ENCODE measurements at places on chromosomes 3 and 15.

GRCh38 chr15:79403501-79403900, 28.6 kb upstream of the MINAR1 start:
- DNase-seq: no peak

DNA sequence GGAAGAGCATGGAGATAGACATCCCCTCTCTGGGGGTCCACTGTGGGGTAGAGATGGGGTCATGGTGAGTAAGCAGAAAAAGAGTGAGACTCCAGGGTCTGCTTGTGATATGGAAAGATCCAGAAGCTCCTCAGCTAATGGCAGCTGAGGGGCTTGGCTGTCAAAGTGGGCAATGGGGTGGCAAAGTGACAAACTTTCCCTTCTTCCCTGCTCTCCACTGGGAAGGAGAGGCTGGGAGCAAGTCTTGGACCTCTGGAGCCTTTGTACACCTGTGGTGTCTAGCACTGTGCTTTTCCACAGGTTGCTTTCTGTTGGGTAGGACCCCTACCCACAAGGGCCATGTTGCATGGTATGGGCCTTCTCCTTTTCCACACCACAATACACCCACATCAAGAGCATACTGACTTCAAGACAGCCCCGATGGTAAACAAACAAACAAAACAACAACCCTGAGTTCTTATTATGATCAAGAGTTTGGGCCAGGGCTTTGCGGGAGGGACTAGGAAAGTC, 3.5 kb downstream of the ITGA11 start:
- DNase-seq: no peak

DNA sequence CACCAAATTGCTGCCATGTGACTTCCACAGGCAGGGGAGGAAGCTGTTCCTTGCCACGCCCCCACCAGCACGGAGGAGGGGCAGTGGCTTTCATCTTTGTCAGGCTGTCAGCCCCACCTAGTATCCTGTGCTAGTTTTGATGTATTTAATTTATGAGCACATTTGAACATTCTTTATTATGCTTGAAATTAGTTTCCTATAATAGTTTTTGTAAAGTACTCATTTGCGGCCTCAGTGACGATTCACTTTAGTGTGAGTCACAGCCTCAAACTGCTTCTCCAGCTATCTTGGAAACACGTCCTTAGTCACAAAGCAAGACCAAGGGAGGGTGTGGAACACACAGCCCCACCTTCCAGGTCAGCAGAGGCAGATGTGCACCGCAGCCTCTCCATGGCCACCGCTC, 239.9 kb upstream of the ATP10A start:
- DNase-seq: no peak

- DNase-seq: no peak
Measured at GRCh38 chr15:100200287-100200880, 141.4 kb downstream of the ADAMTS17 start.

DNA sequence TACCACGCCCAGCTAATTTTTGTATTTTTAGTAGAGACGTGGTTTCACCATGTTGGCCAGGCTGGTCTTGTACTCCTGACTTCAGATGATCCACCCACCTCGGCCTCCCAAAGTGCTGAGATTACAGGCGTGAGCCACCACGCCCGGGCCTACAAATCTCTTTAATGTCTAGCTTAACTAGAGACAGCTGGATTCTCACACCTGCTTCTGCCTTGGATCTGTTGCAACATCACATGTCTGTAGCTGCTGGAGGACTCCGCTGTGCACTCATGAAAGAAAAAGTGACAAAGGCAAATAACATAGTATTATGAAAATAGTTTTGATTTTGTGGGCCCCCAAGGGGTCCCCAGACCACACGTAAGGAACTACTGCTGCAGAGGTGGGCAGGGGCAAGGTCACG, 85.9 kb downstream of the NCEH1 start:
- DNase-seq: no peak

DNA sequence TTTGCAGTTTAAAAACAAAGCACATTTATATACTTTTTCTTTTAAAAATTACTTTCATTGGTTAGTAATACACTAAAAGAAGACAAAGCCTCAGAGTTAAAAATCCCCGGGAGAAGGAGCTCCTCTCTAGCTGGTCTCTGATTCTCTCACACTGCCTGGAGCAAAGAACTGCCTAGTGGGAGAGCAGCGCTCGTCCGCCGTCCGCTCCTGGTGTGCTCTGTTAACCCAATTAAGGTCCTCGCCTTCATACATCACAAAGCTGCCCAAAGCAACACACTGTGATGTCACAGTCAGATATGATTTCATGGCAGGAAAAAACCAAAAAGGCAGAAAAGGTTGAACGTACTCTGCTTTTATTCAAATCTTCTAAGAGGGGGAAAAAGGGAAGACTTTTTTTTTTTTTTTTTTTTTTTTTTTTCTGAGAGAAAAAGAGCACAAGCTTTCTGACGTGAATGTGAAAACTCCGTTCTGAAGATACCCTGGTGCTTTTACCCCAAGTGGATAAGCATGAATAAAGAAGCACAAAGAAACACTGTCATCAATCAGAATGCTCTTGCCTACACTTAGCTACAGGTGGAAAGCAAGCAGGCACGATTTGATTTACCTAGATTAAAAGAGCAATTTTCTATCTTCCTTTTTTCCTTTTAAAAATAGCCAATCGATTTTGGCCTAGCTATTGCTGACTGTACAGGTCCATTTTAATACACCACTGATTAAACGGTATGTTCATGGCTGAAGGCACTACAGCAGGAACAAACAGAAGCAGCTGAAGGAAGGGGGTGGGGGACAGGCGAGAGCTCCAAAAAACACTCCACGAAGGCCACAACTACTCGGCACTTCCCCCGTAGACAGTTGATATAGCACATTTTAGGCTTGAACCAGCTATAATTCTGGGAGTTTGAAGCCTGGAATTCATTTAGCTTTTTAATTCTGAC, 115.2 kb downstream of the TIGIT start:
- peak; percentile 27 for DNase-seq

DNA sequence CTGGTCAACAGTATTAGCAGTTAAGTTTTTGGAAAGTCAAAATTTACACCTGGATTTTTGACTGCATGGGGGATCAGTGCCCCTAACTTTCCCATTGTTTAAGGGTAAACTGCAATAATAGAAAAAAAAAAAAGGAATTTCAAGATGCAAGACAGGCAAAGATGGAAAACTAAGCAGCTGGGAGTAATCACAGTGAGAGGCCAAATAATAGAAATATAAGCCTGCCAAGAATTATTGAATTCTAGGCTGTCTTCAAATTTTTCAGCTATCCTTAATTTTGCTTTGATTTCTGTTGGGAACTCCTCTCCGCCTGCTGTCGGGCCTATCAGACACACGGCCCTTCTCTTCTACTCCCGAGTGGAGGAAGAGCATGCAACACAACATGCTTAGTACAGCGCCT, 215.5 kb upstream of the LMCD1 start:
- DNase-seq: no peak

DNA sequence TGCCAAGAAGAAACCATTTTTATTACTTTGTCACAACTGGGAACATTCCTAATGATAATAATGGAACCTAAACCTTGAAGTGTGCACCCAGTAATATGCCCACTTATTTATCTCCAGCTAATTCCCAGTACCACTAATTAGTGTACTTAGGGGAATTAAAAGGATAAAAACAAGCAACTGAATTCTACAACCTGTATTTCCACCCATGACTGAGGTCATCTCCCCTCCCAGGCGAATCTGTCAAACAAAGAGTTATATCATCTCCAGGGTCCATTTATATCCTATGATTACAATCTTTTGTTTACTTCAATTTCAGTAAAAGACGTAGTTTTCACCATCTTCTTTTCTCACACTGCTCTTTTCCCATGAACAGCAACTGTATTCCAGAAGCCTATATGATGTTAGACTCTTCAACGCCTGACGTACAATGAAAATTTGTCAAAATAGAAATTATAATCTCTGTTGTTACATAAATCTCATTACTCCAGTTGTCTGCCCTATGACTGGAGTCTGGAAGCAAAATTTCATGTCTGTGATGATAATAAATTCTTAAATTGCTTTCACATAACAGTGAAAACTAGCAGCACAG, 177.6 kb downstream of the GOLIM4 start:
- no peak for DNase-seq

- DNase-seq: no peak
Measured at GRCh38 chr15:29873947-29874411, 51.7 kb upstream of the TJP1 start.

GRCh38 chr3:55521738-55522421, 34.8 kb upstream of the WNT5A start:
- DNase-seq: no peak

GRCh38 chr3:30604558-30604957, 1.8 kb upstream of the TGFBR2 start:
- DNase-seq: no peak

DNA sequence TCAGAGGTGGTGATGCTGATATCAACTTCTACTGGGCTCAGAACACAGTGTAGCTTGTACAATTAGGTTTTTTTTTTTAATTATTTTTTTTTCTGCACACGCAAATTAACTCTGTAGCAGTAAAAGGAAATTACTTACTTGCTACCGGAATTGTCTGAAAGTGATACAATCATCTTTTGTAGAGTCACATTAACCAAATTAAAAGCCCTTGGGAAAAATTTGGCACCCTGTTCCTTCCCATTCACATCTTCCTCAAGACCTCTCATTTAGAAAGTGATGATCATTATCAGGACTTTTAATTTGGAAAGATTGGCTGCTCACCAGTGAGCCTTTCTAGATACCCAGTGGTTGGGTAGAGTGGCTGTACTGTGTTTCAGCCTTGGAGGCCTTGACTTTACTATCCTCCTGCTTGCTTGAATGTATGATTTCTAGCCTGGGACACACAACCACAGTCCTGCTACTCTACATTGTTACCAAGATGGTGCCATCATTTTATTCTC, 158.3 kb downstream of the ECT2 start:
- no peak for DNase-seq

- no peak for DNase-seq
Measured at GRCh38 chr15:94412979-94413746, 181.8 kb downstream of the MCTP2 start.

DNA sequence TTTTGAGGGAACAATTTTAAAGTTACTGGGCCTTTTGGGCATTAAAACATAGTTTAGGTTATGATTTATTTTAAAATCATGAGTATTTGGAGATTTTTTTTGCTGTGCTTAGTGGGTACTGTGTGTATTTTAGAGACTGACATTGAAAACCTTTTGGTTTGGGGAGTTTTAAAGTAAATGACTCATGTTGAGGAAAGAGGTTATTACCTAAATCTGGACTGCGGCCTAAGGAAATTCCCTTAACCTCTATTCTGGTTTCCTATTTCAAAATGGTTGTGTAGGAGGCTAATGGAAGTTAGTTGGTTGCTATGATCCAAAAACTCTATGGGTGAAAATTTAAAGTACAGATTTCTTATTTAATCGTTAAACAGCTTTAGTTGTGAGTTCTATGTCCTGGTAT, 57.3 kb upstream of the DPH6 start:
- DNase-seq: no peak

- no peak for DNase-seq
Measured at GRCh38 chr3:152731511-152731910, 103.4 kb upstream of the P2RY1 start.

DNA sequence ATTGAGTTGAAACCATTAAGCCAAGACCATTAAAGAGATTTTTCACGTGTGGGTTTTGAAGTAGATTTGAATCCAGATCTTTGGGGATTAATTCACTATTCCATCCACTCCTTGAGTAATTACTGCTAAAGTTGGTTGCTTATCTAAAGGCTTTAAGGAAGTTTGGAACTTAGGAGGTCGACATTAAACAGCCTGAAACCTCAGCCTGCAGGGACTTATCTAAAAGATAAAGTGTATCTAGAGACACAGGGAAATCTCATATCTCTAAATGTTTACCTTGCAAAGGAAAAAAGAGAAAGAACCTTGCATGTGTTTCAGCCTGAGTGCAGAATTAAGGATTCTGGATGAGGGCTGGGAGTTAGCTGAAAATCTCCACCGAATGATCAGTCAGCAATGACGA, 158.6 kb downstream of the MEIS2 start:
- DNase-seq: no peak

GRCh38 chr15:82128401-82129148, 82.8 kb upstream of the MEX3B start:
- DNase-seq: no peak

DNA sequence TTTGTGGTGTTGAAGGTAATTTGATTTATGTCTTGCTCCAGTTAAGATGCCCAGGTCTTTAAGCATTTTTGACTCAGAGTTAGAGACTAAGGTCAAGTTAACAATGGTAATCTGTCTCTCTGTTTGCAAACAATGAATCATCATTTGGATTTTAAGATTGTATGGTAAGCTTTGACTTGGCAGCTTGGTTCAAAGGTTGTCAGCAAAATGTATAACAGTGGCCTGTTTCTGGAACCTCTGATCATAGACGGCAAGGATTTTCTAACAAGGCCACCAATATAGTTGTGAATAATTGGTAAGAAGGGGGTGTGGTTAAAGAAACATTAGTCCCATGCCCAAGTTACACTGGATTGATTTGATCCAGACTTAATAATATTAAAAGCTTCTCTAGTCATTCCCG, 775.2 kb upstream of the GOLIM4 start:
- no peak for DNase-seq

DNA sequence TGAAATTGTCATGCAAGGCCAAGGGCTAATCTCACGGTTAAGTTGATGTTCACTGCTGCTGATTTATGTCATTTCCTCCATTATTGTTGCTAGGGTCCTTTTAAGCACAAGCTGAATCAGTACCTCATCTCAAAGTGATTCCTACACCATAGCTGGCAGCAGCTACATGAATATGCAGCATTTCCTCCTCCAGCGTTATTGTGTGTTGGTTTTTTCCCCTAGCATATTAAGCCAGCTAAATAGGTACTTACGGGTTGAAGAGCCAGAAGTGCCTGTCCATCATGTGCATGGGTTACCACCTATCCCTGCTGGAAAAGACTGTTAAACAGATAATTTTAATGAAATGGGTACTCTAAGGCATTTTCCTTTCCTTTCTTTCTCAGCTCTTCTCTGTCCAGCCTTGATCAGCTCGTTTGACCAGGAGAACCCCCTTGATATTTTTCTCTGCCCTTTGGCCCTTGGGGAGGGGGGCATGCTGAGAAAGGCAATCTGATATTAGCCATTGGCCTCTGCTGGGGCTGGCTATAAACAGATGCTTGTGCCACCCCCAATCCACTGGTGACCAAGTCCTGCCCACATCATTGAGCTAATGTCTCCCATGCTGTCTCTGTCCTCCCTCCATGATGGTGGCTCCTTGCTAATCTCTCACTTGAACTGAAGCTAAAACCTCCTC, 115.6 kb upstream of the PLXNA1 start:
- no peak for DNase-seq

DNA sequence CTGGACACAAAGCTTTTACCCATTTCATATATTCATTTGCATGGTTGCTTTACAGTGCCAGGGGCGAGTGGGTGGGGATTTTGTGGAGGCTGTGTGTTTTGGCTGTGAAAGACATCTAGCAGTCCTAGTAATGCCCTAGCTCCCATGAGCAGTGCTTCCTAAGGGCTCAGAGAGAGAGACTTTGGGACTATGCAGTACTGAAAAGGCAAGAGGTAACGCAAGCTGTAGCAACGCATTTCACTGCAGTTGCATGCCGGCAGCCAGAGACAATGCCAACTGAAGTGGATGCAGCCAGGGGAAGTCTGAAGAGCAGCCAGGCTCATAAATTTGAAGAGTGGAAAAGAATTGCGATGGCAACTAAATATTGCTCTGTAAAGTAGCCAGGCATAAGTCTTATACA, 27.4 kb upstream of the ATP10A start:
- DNase-seq: no peak

Measured in body of pancreas (tissue), 4 donors.